ENCODE measurements at places on chromosomes 11 and 22.

DNA sequence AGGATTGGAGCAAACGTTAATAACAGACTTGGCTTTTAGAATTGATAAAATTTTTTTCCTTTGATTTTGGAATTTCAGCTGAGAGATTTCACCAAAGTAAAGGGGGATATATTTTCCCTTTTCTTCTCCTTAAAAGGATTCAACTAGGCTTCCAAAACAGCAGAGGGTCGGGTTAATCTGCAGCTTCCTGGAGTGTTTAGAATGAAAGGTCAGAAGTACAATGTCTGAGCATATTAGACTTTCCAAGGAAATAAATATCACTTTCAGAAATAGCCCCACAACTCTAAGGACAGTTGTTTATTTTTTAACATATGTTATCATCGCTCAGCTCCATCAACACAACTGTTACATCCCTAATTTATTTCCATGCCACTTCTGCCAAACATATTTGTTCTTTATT lies 1532.9 kb upstream of the RAG2 start:
- DNase-seq: no peak

DNA sequence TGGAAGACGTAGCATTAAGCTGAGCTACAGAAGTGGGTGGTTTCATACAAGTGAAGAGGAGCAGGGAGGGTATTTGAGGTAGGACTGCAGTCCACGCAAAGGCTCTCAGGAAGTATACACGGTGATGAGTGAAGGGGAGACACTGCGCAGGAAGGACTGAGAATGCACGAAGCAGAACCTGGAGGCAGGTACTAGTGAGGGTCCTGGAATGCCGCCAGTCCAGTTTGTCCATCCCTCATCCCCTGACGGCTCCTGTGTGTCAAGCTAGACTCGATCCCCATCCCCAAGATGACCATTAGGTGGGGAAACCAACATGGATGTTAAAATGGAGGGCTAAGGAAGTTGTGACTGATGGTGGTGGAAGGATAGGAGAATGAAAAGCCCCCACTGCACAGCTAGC lies 23.8 kb downstream of the ART5 start:
- DNase-seq: no peak

- no peak for DNase-seq
Measured at GRCh38 chr11:77213029-77213579, 85.1 kb downstream of the MYO7A start.

DNA sequence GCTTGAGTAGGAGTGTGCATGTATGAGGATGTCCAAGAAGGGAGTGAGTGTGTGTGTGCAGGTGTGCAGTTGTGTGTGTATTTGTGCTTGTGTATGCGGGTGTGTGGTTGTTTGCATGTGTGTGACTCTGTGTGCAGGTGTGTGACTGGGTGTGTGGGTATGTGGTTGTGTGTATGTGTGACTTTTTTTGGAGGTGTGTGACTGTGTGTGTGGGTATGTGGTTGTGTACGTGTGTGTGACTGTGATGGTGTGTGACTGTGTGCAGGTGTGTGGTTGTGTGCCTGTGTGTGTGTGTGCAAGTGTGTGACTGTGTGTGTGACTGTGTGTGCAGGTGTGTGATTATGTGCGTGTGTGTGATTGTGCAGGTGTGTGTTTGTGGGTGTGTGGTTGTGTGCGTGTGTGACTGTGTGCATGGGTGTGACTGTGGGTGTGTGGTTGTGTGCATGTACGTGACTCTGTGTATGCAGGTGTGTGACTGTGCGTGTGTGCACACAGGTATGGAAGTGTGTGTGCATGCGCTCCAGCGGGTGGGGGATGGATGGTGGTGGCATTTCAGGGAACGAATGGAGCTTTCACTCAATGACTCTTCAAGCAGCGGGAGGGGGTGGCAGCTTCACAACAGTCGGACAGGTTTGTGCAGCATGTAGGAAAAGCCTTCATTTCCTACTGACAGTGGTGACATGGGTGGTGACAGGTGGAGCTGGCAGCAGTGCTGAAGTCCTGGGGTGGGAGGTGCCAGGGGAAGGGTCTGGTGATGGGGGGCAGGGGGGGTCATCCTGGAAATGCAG lies 47.6 kb downstream of the CACNA1I start:
- no peak for DNase-seq

DNA sequence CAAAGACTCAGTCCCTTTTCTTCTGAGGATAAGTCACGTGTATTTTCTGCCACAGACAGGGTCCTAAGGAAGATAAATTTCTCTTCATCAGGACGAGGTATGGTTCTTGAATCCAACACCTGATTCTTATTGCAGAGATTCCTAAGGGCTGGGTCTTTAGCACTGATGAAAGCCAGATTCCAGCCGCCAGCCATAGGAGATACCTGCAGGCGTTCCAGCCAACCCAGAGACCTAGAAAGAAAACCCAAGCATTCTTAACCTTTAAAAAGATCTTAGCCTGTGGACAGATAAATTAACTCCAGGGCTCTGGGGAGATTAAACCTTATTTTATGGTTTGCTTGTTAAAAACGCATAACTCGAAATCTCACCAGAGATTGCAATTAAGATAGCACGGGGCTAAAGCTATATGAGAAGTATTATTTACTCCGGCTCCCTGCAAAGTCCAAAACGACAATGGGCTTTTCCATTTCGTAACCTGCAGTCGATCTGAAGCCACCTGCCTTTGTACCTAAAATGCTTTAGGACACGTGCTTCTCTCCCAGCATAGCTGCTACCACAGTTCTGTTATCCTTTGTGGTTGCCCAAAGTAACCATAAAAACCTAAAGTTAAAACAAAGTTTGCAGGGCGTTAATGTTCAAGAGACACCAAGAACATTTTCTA lies 104.5 kb downstream of the NXPE2 start:
- DNase-seq: no peak

GRCh38 chr22:30336752-30337460 lies 10.2 kb upstream of the TBC1D10A start:
- DNase-seq: no peak
